ENCODE measurements at places on chromosomes 3 and 15. TPM values are rescaled to one million over a fixed set of nuclear protein-coding genes. Genes with fewer than 3 reads are reported as not detected.
A peak's percentile ranks its signal among the peaks of the same experiment; 100 is the strongest.

The ATP13A3 gene
- 64.9 TPM for total RNA-seq

The UPK1B gene
- total RNA-seq: not detected

The MUSTN1 gene
- total RNA-seq: 10.2 TPM

The KCNMB3 gene
- 1.1 TPM for total RNA-seq

The GOLGA8S gene
- total RNA-seq: 0.60 TPM

DNA sequence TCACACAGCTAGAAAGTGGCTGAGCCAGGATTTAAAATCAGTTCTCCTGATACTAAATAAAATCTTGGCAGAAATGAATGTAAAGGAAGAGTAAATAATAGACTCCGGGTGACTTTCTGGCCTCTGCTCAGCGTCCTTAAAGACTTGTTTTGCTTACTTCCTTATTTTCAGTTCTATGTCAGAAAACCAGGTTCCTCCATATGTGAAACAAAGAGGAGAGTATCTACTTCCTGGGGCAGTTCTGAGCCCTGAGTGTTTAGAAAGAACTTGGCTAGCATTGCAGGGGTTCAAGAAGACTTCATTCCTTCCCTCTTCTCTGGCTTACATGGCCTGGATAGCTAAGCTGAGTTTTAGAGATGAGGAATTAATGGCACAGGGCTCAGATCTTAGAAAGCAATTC lies 222.8 kb upstream of the TLE3 start:
- H3K27me3 ChIP-seq: no peaks in the 10 kb centered on the region
- DNase-seq: no peak
- no peak overlapping the region for H3K4me3 ChIP-seq
- H3K4me1 ChIP-seq: no peaks in the 10 kb centered on the region
- no peaks in the 10 kb centered on the region for H3K36me3 ChIP-seq

GRCh38 chr3:104133630-104134029 lies 1233.1 kb upstream of the ALCAM start:
- no peak overlapping the region for H3K4me3 ChIP-seq
- H3K27me3 ChIP-seq: no peaks in the 10 kb centered on the region
- no peak for DNase-seq
- H3K36me3 ChIP-seq: no peaks in the 10 kb centered on the region
- no peaks in the 10 kb centered on the region for H3K4me1 ChIP-seq

- H3K36me3 ChIP-seq: peaks cover 3% of the 10 kb centered on the region
- no peak overlapping the region for H3K4me3 ChIP-seq
- no peak overlapping the region for H3K27ac ChIP-seq
- DNase-seq: peak; percentile 2
- no peaks in the 10 kb centered on the region for H3K27me3 ChIP-seq
Observed at GRCh38 chr15:44593042-44593736, 56.2 kb downstream of the EIF3J start.

DNA sequence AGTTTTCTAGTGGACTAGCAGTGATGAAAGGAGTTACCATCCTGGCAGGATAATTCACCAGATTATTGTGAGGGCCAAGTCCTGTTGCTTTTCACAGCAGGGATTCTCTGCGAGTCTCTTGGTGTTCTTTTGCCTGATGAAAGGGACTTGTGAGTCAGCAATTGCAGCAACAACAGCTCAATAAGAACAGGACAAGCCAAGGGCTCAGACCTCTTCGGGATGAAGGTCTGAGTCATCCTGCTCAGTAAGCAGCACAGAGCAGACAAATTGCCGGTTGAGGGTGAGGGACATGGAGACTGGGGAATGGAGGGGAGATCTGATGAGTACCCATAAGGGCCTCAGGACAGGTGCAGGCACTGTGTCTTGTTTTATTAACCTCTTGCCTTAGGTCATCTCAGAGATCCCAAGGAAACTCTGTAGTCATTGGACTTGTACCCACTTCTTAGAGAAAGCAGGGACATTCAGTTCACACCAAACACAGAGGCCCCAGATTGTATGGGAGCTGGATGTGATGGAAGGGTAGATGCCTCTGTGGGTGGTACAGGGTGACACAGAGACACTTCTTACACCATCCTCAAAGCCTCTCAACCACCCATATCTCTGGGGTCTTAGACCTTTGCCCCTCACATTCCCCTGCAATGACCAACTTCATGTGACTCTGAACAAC lies 173.8 kb upstream of the TLE3 start:
- no peak overlapping the region for H3K4me3 ChIP-seq
- no peak overlapping the region for H3K27ac ChIP-seq
- DNase-seq: no peak
- H3K4me1 ChIP-seq: peaks cover 7% of the 10 kb centered on the region
- H3K36me3 ChIP-seq: no peaks in the 10 kb centered on the region
- H3K27me3 ChIP-seq: peaks cover 20% of the 10 kb centered on the region

DNA sequence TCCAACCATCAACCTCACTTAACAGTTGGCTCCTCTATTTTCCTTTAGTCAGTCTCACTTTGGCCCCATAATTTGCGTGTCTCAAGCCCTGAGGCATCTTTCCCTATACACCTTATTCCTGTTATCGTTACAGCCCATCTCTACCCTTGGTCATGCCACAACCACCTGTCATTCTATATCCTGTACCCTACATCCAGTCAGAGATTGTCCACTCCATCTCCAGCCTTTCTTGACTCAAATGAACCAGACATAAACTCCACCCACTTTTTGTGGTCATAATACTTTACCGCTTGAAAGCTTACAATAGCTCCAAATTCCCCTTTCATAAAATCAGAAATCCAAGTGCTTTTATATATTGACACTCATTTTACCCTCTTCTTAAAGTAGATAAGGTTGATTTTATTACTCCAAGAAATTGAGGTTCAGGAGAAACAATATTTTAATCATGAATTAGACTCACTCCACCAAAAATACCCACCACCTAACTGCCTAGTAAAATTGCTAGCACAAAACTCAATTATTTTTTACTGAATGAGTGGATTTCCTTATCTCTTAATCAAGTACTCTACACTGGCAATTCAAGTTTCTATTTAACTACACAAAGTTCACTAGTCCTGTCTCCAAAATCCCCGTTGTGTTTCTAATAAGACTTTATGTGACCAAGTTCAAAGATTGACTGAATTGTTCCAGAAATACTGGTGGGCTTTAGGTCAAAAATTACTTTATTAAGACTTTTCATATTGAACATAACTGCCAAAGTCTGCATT lies 9.1 kb downstream of the CCR4 start:
- H3K27me3 ChIP-seq: no peaks in the 10 kb centered on the region
- H3K36me3 ChIP-seq: no peaks in the 10 kb centered on the region
- no peak overlapping the region for H3K4me3 ChIP-seq
- no peak for DNase-seq
- peak overlapping the region; percentile 44 for H3K27ac ChIP-seq
- peaks cover 19% of the 10 kb centered on the region for H3K4me1 ChIP-seq

DNA sequence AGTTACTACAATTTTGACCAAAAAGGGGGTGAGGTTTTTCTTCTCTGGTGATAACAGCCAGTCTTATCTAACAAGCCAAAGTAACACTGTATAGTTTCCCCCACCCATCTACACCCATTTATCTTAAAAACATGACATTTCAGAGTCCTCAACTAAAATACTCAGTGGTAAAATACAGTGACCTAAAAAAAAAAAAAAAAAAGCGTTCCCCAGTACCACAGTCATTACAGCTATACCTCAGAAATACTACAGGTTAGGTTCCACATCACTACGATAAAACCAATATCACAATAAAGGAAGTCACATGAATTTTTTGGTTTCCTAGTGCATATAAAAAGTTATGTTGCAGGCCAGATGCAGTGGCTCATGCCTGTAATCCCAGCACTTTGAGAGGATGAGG lies 13.8 kb downstream of the DENND4A start:
- H3K36me3 ChIP-seq: peaks cover 2% of the 10 kb centered on the region
- H3K4me3 ChIP-seq: no peak overlapping the region
- DNase-seq: no peak
- peaks cover 13% of the 10 kb centered on the region for H3K4me1 ChIP-seq
- peak overlapping the region; percentile 38 for H3K27ac ChIP-seq
- H3K27me3 ChIP-seq: no peaks in the 10 kb centered on the region

GRCh38 chr3:138222131-138222941 lies 35.2 kb downstream of the ARMC8 start:
- no peak for DNase-seq
- no peak overlapping the region for H3K4me3 ChIP-seq
- no peaks in the 10 kb centered on the region for H3K27me3 ChIP-seq
- H3K27ac ChIP-seq: no peak overlapping the region

- H3K4me1 ChIP-seq: peaks cover 4% of the 10 kb centered on the region
- no peak overlapping the region for H3K4me3 ChIP-seq
- H3K27ac ChIP-seq: no peak overlapping the region
- H3K27me3 ChIP-seq: peaks cover 8% of the 10 kb centered on the region
Observed at GRCh38 chr15:69482686-69483256, 30.2 kb downstream of the RPLP1 start.

- no peaks in the 10 kb centered on the region for H3K36me3 ChIP-seq
- H3K4me3 ChIP-seq: no peak overlapping the region
- no peak for DNase-seq
- H3K27ac ChIP-seq: no peak overlapping the region
- no peaks in the 10 kb centered on the region for H3K4me1 ChIP-seq
- no peaks in the 10 kb centered on the region for H3K27me3 ChIP-seq
Observed at GRCh38 chr3:77553240-77553639, 513.3 kb downstream of the ROBO2 start.

DNA sequence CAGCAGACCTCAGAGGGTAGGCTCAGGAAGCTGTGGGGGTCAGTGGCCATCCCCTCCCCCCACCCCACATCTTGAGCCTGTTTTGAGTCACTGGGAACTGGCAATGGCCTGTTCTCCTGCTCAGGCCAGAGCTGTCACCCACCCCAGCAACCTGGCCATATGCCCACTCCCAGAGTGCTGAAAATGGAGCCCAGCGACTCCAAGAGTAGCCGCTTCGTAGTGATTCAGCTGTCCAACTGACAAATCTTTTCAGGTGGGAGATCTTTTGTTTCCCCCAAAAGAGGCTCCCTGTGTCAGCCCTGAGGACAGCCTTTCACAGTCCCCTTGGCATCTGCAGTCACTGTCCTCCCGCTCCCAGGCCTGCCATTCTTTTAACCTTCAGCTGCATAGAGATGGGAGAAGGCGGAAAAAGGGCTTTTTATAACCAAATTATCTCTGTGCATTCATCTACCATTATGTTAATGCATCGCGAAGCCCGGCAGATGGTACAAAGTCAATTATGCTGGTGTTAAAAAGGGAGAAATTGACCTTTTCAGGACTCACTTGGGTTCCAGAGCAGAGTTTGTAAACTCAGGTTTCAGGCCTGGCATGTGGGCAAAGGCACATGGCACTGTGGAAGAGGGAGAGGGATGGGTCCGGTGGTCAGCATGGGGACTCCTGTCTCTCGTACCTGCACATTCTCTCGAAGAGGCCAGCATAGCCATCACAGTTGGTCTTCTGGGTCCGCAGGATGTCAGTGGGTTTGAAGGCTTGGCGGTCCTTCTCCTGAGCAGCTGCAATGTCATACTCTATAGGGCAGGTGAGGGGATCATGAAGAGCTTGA lies 32.1 kb downstream of the KY start:
- DNase-seq: no peak
- no peaks in the 10 kb centered on the region for H3K27me3 ChIP-seq
- no peak overlapping the region for H3K27ac ChIP-seq

DNA sequence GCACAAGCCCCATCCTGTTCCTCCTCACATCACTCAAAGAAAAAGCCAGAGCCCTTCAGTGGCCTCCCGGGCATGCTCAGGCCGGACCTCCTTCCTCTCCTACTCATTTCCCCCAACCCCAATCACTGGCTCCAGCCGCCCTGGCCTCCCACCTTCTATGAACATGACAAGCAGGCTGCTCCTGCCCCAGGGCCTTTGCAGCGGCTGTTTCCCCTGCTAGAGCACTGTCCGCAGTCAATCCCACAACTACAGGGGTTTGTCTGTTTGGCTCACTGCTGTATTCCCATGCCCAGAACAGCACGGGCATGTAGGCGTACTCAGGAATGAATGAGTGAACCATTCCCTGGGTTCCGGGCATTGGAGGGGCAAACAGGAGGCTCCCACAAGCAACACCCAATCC lies 139.8 kb upstream of the PRR20G start:
- H3K4me3 ChIP-seq: no peak overlapping the region
- no peaks in the 10 kb centered on the region for H3K36me3 ChIP-seq
- DNase-seq: no peak
- peaks cover 64% of the 10 kb centered on the region for H3K27me3 ChIP-seq
- no peak overlapping the region for H3K27ac ChIP-seq

- H3K27ac ChIP-seq: no peak overlapping the region
- H3K4me3 ChIP-seq: no peak overlapping the region
- no peaks in the 10 kb centered on the region for H3K27me3 ChIP-seq
- no peaks in the 10 kb centered on the region for H3K36me3 ChIP-seq
- H3K4me1 ChIP-seq: no peaks in the 10 kb centered on the region
Observed at GRCh38 chr3:116241677-116242076, 203.6 kb downstream of the LSAMP start.

DNA sequence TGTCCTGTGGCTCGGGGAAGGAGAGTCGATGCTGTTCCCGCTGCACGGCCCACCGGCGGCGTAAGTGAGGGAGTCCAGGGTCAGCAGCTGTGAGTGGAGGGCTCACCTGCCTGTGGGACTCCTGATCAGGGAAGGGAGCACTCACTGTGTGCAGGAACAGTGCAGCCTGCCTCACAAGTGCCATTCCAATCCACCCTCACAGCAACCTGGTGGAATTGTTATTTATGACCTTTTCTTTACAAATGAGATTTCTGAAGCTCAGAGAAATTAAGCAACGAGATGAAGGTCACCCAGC lies 9.0 kb downstream of the CHRD start:
- no peak for DNase-seq
- H3K4me1 ChIP-seq: no peaks in the 10 kb centered on the region
- H3K36me3 ChIP-seq: no peaks in the 10 kb centered on the region
- H3K27me3 ChIP-seq: peaks cover 44% of the 10 kb centered on the region

DNA sequence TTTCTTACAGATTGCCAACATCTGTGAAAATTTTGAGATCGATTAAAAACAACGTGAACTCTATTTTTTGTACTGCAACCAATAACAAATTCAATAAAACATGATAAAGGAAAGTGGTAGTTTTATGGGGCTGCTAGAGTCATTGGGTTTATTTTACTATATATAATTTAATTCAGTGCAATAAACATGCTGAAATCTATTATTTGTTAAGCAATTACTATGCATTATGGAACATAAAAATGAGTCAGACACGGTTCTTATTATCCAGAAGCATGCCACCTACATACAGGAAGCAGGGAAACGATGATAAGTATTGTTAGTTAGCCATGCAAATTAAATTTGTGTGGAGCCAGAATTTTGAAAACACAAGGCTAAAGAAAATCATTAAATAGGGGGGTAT lies 27.2 kb downstream of the NPHP3 start:
- DNase-seq: no peak
- peaks cover 62% of the 10 kb centered on the region for H3K36me3 ChIP-seq
- H3K4me1 ChIP-seq: no peaks in the 10 kb centered on the region
- H3K27ac ChIP-seq: no peak overlapping the region
- no peak overlapping the region for H3K4me3 ChIP-seq

GRCh38 chr15:43067717-43068461 lies 37.9 kb downstream of the UBR1 start:
- H3K36me3 ChIP-seq: peaks cover 48% of the 10 kb centered on the region
- no peaks in the 10 kb centered on the region for H3K27me3 ChIP-seq
- H3K4me1 ChIP-seq: no peaks in the 10 kb centered on the region
- no peak for DNase-seq

Data from T-cell (primary cell).